ENCODE measurements at places on chromosomes 6 and 20.
A peak's percentile ranks its signal among the peaks of the same experiment; 100 is the strongest.

GRCh38 chr6:56385981-56386593 lies 138.7 kb upstream of the COL21A1 start:
- DNase-seq = no peak

DNA sequence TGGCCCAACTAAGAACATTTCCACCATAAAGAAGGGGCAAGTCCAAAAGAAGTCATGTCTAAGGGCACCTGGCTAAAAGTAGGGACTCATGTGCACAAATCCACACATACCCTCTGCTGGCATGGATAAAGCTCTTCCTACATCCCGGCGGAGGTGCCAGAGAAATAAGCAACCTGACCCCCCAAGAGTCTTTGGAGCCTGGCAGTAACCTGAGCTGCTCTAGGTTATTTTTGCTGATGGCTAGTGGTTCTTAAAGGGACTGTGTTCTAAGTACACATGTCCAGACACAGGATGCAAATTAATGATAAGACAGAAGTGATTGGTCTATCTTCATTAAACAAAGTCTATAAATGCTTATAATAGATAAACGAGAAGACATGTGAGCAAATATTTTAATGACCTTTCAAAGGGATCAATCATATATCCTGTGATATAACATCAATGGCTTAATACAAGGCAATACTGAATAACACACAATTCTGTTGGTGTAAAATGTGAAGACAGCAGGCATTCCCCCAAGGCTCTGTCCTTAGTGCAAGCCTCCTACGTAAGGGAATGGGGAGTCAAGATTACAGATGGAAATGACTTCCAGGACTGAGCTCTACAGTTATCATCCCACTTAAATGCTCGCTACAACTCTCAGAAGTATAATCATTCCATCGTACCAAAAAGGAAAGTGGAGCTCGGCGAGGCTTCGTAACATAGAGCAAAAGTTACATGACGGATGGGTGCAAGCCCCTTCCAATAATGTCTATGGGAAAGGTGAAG lies 52.5 kb downstream of the HIVEP2 start:
- no peak for DNase-seq

DNA sequence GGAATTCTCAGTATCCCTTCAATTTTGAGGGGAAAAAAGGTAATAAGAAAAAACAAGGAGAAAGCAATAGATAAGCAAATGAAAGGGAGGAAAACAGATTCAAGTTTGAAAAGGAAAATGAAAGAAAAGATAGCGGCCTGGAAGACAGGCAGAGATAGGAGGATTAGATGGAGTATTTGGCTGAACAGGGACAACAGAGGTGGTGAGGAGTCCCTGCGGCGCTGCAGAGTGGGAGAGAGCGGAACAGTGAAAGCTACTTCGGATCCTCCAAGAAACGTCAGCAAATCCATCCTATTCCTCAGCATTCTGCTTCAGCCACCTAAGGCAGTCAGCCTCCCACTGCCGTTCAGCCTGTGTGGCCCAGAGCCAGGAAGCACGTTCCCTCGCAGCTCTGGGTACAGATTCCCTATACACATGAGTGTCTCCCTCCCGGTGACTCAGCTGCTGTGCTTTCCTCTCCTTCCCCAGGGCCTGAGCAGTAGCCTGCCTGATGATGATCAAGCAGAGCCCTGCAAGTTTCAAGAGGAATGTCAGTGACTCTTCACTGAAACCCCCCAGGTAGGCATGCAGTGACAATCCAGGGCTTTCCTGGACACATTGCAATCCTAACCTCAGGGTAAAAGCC lies 43.4 kb upstream of the CDYL start:
- DNase-seq = peak; percentile 37

- DNase-seq = no peak
These were observed 6.4 kb upstream of the TXNDC5 start for GRCh38 chr6:7916959-7917358.

- DNase-seq = no peak
These were observed 293.8 kb downstream of the TAF4 start for GRCh38 chr20:61771805-61772350.

DNA sequence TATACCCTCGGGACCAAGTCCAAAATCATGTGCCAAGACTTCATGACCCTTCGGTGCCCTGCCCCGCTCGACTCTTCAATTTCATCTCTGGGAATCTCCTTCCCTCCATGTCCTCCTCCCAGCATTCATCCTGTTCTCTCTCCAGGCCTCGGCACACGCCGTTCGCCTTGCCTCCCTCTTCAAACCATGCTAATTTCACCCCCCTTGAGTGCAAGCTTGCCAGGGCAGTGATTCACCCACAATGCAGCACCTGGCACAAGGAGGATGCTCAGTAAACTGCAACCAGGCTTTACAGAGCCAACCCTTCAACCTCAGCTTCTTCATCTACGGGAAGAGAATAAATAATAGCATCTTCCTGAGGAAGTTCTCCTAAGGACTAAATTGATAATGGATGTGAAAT lies 4.1 kb downstream of the KCNS1 start:
- no peak for DNase-seq

DNA sequence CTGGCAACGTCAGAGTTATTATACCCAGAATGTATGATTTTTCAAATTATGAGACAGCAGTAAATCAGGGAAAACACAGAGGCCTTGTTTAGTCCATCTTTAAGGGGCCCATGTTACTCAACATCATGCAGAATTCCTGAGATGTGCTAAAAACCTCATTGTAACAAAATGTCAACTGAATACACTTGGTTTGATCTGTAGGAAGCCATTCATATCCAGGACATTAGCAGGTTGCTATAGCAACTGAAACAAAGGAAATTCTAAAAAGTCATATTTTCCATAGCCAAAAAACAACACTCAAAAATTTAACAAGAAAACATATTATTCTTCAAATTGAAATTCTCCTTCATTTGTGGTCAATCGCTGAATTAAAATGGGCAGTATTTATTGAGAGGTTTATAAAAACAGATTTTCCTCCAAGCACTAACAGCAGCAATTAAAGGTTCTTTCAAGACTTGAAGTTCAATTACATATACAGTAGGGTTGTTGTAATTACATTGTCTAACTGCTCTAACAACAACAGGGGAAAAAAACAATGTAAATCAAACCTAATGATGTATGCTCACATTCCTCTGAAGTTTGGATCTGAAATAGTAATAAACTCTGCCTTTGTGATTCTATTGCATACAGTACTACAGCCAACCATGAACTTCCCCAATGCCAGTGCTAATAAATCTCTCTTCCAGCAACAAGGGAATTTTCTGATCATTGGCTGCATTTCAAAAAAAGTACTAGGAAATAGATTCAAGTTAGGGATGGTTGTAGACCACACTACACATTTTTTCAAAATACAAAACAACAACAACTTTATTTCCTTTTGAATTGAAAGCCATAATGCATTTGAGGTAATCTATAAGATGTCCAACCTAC lies 34.9 kb downstream of the COL12A1 start:
- peak; percentile 48 for DNase-seq

DNA sequence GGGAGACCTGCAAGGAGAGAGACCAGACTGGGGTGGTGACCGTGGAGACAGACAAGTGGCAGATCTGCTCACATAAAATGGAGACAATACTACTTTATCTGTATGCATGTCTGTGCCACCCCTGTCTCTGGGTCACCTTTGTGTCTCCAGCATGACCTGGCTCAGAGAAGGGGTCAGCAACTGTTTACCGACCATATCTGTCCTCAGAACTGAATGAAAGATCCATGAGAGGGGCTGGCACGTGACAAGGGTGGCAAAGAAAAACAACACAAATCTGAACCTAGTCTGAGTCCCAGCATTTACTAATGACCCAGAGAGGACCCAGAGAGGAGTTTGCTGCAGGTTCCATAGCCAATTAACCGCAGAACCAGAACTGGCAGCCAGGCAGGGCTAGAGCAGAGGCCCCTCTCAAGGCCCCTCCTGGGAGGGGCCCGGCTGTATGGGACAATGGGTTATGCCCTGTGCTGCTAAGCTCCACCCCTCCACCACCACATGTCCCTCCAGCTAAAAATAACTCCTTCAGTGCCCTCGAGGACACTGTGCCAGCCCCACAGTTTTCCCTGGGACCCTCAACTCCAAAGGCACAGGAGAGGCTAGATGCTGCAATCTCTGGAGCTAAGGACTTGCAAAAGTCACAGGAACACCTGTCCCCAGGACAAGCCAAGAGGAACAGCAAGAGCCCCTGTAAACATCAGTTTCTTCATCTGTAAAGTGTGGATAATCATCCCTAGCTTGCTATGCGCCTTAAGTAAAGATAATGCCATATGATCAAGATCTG lies 2.2 kb downstream of the AHCY start:
- no peak for DNase-seq

All from hindlimb muscle (tissue), 1 donor.